ENCODE measurements at places on chromosomes 13 and 19.

DNA sequence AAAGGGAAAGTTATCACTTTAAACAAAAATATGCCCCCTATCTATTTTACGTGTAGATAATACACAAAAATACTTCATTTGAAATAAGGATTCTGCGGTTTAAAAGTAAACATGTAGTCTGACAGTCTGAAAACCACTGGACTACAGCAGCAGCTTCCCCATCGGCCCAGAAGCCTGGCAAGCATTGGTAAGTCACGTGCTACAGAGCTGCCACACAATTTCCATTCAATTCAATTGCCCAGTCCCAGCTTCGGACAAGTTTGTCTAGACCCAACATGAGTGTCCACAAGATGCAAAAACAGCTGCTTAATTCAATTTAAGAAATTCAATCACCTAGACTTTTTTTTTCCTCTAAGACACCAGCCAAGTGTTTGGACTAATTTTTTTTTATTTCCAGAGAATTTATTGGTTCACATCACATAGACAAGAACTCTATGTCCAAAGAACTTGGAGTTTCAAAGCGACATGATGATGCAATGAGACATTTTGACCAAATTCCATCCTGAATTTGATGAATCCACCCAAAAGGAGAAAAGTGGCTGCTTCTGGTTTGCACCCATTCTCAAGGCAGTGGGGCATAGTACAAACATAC lies 458.9 kb downstream of the COG6 start:
- no peak for DNase-seq

DNA sequence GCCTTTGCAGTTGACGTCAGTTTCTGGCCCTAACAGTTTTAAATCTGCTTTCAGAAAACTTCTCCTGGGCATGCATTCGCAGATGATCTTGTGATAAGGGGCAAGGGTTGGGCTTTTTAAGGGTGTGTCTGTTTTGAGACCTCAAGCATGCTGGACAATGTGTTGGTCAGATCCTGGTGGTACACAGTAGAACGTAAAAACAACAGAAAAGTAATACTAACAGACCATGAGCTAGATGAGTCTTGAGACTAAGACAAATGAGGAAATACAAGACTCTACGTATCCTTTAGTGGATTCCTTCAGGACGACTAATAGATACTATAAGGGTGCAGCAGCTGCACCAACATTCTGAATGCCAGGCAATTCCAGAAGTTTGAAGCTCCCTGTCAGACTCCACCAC lies 237.6 kb downstream of the DNAJC15 start:
- no peak for DNase-seq

DNA sequence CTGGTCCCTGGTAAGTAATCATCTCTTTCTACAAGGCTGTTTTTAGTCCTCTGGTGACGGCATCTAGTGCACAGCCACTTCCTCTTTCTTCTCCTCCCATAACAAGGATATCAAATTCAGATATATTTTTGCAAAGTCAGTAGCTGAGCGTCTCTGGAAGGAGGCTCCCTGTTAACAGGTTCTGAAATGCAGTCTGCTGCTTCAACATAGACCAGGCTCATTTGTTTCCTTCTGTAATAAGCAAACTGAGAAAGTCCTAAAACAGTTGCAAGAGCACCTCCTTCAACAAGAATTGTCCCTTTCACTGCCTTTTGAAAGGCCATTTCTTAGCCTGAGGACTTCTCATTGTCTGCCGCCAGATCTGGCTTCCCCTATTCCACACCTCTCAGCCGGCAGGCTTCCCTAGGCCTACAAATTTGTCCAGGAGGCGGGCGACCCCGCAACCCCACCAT lies 7.4 kb upstream of the ZSCAN5A start:
- DNase-seq, result no peak

- no peak for DNase-seq
Measured at GRCh38 chr13:41054212-41054877, 7.0 kb upstream of the WBP4 start.

- DNase-seq, result no peak
Measured at GRCh38 chr19:50334741-50335421, 5.7 kb upstream of the KCNC3 start.

DNA sequence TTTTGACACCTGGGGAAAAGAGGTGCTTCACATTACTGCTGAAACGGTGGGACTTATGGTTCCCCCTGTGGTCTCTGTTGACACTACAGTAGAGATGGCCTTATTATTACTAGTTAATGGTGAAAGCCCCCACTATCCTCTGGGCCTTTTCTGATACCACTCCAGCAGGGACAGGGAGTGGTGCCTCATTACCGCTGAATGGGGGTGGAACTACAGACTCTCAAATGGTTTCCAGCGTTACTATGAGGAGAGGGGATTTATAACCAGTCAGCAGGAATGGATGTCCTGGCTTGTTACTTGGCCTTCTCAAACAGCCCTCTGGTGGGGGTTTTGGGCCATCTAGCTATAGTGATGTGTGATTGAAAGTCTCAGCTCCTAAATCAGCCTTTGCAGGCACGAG lies 96.7 kb upstream of the DIAPH3 start:
- DNase-seq, result no peak

- peak; percentile 3 for DNase-seq
Measured at GRCh38 chr19:45681391-45682015, 10.2 kb downstream of the SNRPD2 start.

GRCh38 chr13:52848455-52849195 lies at the start of gene PCDH8:
TSS of gene PCDH8 (minus strand) at chr13:52848640. CDS start at chr13:52848436, 204 bp downstream.
- peak; percentile 62 for DNase-seq

DNA sequence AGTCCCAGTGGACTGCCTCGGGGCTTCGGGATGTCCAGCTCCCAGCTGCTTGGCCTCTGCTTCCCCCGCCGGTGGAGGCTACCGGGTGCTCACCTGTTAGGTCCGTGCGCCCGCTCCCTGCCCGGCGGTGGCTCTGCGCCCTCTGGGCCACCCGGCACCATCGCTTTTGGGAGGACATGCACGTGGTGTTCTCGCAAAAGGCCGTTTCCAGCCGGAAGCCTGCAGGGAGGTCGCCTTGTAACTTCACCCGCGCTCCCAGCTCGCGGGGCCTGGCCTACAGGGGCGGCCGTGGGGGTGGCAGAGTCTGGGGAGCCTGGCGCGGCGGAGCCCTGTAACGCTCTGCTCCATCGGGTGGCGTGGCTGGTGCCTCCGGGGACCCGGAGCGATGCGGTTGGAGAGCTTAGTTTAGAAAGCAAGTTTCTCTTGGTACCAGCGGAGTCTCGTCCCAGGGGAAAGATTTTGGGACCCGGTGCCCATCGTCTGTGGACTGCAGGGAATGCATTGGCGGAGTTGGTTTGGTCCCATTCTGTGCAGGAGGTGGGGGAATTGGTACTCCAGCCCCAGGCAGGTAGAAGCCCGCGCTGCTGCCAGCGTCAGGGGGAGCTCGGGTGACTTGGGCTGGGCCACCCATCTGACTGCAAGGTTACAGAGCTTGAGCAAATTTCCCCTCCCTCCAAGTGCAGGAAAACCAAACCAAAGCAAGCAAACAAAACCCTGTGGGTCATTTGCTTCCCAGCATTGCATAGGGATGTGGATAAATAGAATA lies 673 bp downstream of the SPATA13 start:
- no peak for DNase-seq

- no peak for DNase-seq
Measured at GRCh38 chr19:52142001-52142595, 2.4 kb upstream of the ZNF616 start.

- no peak for DNase-seq
Measured at GRCh38 chr13:113060557-113061270, 44.9 kb upstream of the F7 start.

- DNase-seq, result no peak
Measured at GRCh38 chr19:14502334-14503092, 6.6 kb upstream of the GIPC1 start.

DNA sequence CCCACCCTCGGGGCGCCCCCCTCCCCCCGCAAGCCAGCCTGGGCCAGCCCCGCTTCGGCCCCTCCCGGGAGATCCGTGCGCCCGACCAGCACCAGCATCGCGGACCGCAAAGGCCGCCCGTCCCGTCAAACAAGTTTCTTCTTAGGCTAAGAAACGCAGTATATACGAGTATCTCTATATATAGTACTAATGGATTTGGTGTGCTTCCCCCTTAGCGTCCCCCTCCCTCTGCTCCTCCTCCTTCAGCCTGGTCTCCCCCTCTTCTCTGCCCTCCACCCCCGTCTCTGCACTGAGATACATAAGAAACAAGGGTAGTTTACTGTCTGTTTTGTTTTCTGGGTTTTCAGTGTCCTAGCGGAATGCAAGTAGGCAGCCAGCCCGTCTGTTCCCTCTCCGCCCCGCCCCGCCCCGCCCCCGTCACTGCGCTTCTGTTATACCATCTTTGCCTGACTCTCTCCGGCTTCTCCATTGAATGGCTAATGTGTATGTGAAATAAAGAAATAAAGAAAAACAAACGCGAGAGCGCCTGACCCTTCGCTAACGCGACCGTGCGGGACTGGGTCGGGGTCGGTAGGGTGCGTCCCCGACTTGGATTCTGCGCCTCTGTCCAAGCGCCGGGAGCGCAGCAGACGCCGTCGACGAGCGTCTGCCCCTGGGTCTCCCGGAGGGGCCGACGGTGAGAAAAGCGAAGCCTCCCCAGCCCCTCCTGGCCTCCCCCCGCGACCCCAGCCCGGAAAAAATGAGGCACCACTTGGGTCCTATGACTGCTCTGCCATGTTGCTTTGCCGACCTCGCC lies 4.2 kb downstream of the LYL1 start:
- DNase-seq, result no peak

DNA sequence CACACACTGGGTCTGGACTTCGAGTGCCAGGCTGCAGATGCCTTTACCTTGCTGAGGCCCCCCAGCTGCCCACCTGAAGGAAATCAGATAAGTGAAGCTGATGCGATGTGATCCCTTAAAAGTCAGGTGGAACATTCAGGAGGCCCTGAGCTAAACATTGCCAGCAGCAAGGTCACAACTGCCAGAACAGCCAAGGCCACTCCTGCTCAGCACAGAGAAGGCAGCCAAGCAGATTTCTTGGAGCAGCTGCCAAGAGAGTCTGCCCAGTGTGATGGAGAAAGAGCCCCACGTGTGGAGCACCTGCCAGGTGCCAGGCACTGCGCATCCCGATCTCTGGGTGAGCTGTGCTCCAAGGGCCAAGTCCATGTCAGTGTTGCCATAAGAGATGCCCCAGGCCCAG lies 20.6 kb upstream of the UQCRFS1 start:
- DNase-seq, result no peak

DNA sequence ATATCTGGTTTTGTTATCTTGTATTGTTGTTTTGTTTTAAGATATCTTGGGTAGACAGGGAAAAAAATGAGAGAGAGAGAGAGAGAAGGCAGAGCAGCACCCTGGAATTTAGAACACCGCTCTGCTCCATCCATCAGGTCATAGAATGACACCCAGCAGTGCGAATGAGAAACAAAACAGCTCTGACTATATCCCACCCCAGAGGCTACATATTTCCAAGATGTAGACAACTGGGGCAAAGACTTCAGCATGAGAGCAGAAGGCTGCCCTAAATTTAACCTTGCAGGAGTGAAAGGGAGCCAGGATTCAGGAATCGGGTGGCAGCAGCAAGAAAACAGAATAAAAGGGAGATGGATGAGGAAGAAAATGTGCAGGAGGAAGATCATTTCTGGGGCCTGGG lies 46.5 kb downstream of the TNFSF13B start:
- no peak for DNase-seq

GRCh38 chr19:6412447-6413091 lies 12.0 kb downstream of the KHSRP start:
- DNase-seq, result no peak

GRCh38 chr19:49704888-49705642 lies 14.1 kb downstream of the CPT1C start:
- DNase-seq, result no peak

GRCh38 chr19:45998834-45999233 lies 3.6 kb downstream of the CCDC61 start:
- no peak for DNase-seq

DNA sequence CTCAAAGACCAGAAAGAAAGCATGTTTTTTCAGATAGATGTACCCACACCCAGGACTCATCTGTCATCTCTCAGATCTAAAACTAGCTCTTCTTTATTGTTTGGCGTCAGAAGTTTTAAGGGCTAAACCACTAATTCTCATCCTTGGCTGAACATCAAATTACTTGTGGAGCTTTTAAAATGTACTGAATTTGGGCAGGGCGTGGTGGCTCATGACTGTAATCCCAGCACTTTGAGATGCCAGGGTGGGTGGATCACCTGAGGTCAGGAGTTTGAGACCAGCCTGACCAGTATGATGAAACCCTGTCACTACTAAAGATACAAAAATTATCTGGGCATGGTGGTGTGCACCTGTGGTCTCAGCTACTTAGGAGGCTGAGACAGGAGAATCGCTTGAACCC lies 47.4 kb downstream of the RCBTB2 start:
- no peak for DNase-seq

DNA sequence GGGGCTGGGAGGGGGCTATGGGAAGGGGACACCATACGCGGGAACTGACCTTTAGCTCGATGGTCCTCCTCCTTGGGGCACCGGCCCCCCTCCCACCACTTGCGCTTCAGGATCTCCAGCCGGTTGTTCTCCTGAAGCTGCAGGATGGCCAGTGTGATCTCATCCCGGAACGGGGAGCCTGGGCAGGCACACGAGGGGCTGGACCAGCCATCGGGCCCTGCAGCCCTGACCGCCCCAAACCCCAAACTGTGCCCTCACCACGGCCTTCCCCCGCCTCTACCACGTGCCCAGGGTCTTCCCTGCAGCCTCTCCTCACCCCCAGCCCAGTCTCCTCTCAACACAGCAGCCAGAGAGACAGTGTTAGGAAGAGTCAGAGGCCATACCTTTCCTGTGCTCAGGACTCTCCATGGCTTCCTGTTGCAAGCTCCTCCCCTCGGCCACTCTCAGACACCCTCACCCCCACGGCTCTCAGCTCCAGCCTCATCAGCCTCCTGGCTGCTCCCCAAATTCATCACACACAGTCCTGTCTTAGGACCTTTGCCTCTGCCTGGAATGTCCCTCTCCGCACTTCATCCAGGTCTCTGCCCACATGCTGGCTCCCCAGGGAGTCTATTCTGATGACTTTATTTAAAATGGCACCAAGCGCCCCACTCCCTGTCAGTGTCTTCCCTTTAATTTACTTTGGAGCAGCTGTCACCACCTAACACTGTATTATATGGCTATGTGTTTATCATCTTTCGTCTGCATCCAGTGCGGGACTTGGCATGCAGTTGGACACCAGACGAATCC lies 9.7 kb upstream of the ATP1A3 start:
- no peak for DNase-seq

GRCh38 chr19:20197747-20198146 lies 30.7 kb downstream of the ZNF486 start:
- DNase-seq, result no peak

GRCh38 chr13:71864094-71864985 lies 2.7 kb downstream of the DACH1 start:
- DNase-seq, result peak; percentile 39

GRCh38 chr13:68550330-68550729 lies 1320.2 kb upstream of the PCDH9 start:
- DNase-seq, result no peak
